Left renal pelvis (tissue), 4 donors: ENCODE measurements at places on chromosomes 7 and 10.

DNA sequence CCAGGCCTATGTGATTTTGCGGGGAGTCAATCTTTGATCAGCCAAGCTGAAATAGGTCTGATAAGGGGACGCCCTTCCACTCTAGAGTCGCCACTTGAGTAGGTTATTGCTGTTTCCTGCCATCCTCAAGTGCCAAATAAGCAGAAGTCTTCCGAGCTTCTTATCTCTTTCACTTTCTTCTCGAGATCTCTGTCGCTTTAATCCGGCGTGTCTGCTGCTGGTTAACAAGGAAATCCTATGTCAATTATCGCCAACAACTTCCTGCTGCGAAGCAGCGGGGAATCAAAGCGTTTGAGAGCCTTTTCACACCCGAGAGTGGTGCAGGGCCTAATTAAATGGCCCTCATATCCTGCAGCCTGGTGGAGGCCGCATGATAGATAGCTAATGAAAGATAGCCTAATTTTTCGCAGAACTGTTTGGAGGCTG lies 215.9 kb downstream of the RAB11FIP2 start:
- DNase-seq = no peak

DNA sequence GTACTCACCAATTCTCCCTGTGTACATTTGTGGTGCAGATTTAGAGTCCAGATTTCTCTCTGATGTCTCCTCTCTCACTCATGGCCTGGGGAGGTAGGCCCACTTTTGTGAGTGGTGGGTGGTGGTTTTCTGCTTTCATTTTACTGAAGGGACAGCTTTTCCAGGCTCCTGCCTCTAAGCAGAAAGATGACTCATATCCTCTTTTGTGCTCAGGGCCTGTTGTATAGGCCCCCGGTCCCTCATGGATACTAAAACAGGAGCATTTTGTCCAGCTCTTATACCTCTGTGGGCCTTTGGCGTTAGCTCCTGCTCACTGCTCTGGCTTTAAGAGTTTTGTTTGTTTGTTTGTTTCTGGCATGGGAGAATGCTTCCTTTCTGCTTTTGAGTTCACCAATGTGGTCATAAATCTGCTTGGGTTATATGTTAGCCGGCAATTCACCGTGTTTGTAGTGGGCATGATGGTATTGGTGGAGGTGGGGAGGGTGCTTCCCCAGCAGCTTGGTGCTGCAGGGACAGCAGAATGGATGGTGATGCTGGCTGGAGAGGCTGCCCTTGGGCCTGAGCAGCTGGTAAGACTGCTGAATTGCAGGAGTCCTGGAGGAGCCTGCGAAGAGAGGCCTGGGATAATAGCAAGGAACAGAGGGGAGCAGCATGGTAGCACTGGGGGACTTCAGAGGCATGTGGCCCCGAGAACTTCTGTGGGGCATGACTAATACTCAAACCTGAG lies 468.7 kb downstream of the RPS24 start:
- DNase-seq = no peak

DNA sequence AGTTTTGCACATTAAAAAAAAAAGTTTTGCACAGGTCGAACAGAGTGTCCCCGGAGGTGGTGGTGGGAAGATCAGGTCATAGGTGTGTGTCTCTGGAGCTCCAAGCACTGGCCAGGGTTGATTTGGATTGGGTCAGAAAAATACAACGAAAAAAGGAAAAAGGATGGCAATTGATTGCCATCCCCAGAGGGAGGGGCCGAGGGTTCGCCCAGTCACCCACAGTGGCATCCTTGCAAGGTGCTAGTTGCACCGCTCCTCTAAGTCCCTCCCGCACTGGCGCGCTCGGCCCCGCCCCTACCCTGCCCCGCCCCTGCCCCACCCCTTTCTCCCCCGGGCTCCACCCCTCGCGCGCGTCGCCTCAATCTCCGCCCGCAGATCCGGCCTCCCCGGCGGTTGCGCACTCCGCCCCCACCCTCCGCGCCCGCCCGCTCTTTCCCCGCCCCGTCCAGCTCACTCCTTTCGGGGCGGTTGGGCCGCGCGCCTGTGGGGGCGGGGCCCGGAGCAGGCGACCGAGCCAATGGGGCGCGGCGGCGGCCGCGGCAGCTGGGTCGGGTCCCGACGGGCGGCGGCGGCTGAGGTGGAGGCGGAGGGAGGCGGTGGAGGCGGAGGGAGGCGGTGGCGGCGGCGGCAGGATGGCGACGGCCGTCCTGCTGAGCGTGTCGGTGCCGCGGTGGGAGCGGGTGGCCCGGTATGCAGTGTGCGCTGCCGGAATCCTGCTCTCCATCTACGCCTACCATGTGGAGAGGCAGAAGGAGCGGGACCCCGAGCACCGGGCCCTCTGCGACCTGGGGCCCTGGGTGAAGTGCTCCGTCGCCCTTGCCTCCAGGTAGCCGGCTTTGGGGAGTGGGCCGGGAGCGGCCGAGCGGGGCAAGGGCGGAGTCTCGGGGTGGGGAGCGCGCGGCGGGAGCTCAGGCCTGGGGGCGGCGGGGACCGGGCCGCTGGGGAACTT lies 31.5 kb upstream of the ERV3-1 start:
- peak; percentile 80 for DNase-seq

GRCh38 chr7:80481196-80481884 lies 30.5 kb downstream of the GNAT3 start:
- no peak for DNase-seq

DNA sequence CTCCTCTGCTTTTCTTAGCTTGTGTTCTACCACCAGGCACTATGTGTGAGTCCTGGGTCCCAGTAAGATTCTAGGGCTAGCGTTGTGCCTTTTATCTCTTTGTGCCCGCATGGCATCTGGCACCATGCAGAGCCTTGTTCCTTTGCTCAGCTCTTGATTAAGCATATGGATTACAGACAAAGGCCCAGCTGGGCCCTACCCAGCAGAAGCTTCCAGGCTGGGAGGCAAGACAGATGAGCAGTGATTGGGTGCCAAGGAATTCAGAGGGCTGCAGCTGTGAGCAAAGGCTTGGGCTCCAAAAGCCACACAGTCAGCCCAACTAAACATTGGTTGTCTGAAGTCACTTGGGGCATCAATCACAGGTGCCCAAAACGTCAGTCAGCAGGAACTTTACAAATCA lies 2.0 kb downstream of the ACSM6 start:
- no peak for DNase-seq

- DNase-seq = no peak
Observed at GRCh38 chr7:38334163-38334562, 60.7 kb upstream of the TARP start.

DNA sequence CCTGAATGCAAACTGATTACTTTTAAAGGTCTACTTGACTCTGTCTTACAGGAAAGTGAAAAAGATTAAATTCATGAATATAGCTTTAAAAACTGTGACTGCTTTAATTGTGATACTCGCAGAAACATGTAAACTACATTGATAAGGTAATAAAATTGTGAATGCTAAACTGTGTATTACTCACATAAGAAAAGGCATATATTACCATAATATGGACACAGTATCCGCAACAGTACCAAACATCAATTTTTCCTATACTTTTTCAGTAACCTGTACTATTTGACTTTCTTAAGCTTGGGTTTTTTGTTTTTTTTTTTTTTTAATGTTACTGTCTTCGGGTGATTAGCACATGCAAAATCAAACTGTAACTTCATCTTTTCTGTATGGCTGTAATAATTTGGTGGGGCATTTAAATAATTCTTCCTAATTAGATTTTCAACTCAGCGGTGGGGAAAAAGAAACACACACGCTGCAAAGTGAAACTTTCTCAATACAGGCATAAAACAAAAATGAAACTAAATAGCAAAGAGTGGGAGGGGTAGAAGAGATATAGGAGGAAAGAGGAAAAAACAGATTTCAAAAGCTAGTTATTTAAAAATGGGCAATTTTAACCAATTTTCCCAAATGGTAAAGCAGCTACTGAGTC lies 23.2 kb downstream of the NT5C3A start:
- no peak for DNase-seq

DNA sequence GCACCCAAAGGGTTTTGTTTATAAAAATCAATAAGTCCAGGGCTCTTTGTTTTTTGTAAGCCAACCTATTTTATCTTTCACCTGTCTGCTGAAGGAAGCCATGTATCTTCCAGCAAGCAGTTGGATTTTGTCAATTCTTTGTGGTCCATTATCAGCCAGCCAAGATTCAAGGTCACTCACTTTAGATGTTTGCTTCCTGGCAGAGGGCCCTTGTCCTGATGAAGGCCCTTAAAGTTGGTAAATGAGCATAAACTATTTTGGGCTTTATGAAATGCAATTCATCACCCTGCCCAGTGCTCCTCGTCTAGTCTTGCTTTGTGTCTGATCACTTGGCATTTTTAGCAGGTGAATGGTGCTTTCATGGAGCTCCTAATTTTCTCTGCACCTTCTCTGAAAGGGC lies 1004.2 kb downstream of the GRID1 start:
- DNase-seq = no peak

DNA sequence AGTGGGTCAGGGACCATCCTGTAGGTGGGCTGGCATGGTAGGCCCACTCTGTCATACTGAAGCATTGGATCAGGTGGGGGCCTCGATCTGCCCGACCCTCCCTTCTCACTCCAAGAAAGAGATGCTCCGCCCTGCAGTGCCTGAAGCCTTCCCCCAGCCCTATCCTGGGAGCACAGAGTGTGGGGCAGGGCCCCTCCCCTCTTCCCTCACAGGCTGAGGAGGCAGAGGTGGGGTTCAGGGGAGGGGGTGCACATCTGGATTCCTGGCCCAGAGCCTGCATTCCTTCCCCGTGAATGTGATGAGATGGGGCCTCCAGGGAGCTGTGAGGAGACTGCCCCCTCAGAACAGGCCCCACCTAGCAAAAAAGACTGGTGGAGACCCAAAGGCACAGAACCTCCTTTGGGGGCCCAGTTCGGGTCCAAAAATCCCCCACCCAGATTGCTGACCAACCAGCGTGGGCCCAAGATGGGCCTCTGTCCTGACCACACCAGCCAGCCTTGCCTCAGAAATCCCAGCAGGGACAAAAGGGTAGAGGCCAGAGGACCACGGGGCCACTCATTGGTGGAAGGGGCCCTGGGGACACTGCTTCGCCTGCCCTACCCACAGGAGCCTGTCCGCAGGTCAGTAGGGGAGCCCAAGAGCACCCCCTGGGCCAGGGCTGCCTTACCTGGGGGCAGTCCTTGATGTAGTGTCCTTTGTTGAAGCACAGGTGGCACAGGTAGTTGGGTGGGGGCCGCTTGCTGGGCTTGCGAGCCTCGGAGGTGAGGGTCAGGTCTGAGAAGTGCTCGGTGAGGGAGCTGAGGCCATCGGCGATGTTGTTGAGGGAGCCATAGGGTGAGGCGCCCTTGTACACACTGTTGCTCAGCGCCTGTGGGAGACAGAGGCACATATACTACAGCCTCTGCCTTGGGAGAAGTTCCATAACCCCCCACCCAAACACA lies 13.3 kb downstream of the ZCCHC24 start:
- DNase-seq = no peak
